ENCODE measurements at places on chromosomes 4 and X. TPM values are rescaled to one million over a fixed set of nuclear protein-coding genes. Genes with fewer than 3 reads are reported as not detected.

Gene S100G
- not detected for total RNA-seq

Gene NFKB1
- total RNA-seq, result 40.8 TPM

Gene GATA1
- 0.16 TPM for total RNA-seq

Gene MAGEC3
- not detected for total RNA-seq

Gene PRRG3
- 5.4 TPM for total RNA-seq

Gene ARHGEF38
- 0.19 TPM for total RNA-seq

Gene CT47B1
- total RNA-seq, result not detected

Gene UGT2B11
- not detected for total RNA-seq

Gene MXD4
- total RNA-seq, result 32.5 TPM

Gene CXCL8
- 0.39 TPM for total RNA-seq

Gene PAGE2
- not detected for total RNA-seq

Gene PCDH19
- 10.5 TPM for total RNA-seq

Gene ESX1
- total RNA-seq, result not detected

Gene ART3
- 22.6 TPM for total RNA-seq

Gene HTR2C
- 0.69 TPM for total RNA-seq

Gene SLC39A8
- 235 TPM for total RNA-seq

Gene IGBP1
- 56.4 TPM for total RNA-seq

Gene IL15
- 2.0 TPM for total RNA-seq

All from motor neuron (in vitro differentiated cells).